ENCODE measurements at places on chromosomes 2 and 18.
A peak's percentile ranks its signal among the peaks of the same experiment; 100 is the strongest.

DNA sequence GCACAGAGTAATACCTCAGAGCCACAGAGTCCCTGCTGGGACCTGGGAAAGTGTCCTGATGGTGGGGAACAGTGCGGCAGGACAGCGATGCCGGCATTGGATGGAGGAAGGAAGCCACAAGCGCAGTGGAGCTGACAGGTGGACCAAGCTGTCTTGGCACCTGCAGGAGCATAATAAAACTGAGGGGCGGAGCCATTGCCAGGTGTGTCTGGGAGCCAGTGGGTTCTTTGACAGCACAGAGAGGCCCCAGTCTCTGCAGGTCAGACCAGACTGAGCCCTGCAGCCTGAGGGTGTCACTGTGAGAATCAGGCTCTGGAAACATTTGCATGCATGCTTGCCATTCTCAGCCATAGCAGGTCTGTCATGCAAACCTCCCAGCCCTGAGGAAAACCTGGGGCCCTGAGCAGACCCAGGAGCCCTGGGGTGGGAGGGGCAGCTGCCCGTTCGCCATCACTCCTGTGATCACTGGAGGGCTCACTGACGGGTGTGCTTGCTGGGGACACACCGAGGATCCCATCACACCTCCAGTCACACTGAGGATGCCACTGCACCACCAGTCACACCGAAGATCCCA is 210.5 kb upstream of the HDAC4 start:
- DNase-seq = no peak

DNA sequence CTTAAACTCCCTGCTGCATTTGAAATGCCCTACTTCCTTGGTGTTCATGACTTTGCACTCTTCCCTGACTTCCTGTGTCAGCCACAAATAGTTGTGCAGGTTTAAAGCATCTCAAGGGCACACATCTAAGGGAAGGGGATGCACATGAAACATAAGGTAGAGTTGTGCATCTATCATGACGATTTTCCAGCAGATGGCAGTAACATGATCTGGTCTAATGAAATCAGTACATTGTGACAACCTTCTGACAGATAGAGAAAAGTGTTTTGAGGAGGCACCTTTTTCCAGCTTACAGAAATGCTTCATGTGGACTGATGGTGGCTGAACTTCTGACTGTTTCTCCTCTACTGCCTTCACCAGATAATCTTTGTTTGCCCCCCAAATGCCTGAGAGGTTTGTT is 238.9 kb downstream of the XIRP2 start:
- no peak for DNase-seq

DNA sequence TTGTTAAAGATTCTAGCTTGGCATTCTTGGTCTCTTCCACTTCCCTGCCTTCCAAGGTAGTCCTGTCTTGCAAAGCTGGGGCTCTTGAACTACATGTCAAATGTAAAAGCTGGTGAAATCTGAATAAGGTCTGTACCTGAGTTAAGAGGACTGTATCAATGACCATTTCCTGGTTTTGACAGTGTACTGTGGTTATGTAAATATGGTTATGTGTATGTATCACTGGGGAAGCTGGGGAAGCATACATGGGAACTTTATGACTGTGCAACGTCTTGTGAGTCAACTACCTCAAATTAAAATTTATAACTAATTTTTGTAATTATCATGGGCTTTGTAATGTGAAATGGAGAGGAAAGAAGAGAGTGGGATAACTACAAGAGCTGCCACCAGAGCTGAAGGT is 81.7 kb downstream of the COL4A4 start:
- DNase-seq = no peak

GRCh38 chr18:58476022-58476421 is 152.9 kb downstream of the ALPK2 start:
- DNase-seq = no peak

GRCh38 chr2:11940121-11940743 is 193.8 kb downstream of the LPIN1 start:
- no peak for DNase-seq

DNA sequence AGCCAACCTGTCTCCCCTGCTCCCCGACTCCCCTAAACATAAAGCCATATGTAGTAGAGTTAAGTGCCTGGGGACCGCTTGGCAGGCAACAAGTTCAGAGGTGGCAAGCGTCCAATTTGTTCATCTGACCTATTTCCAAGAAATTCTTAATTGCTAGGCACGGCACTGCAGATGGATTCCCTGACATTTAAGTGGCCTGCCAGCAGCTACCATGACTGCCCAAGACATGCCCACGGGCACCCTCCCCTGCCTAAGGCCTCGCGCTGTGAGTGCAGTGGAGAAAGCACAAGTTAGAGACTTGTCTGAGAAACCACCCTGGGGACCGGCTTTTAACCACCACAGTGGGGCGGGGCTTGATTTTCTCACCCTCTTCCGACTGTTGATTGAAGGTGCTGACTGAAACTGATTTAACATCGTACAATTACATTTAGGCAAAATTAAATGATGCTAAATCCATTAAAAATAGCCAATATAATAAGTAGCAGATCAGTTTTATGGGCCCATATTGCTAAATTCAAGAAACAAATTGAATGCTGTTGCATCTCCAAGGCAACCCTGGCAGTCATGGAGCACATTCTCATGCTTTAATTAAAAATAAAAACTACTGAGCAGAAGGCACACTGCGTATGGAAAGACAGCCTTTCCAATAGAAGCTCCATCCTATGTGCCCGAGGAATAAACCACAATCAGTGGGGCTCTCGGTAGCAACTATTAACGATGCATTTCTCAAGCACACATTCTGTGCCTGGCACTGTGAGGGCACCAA is 163.6 kb upstream of the ACAA2 start:
- DNase-seq = no peak

GRCh38 chr2:109486711-109487535 is 126.8 kb downstream of the SEPTIN10 start:
- no peak for DNase-seq

DNA sequence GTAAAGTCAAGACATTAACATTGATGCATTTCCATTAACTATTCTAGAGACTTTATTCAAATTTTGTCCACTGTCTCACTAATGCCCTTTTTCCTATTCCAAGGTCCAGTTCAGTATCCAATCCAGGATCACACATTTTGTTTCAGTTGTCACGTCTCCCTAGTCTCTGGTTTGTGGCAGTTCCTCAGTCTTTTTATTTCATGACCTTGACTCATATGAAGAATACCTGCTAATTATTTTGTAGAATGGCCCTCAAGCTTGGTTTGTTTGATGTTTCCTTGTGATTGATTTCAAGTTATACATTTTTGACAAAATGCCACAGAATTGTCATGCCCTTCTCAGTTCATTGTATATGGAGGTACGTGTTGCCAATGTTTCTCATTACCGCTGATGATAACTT is 145.2 kb downstream of the FHOD3 start:
- no peak for DNase-seq

DNA sequence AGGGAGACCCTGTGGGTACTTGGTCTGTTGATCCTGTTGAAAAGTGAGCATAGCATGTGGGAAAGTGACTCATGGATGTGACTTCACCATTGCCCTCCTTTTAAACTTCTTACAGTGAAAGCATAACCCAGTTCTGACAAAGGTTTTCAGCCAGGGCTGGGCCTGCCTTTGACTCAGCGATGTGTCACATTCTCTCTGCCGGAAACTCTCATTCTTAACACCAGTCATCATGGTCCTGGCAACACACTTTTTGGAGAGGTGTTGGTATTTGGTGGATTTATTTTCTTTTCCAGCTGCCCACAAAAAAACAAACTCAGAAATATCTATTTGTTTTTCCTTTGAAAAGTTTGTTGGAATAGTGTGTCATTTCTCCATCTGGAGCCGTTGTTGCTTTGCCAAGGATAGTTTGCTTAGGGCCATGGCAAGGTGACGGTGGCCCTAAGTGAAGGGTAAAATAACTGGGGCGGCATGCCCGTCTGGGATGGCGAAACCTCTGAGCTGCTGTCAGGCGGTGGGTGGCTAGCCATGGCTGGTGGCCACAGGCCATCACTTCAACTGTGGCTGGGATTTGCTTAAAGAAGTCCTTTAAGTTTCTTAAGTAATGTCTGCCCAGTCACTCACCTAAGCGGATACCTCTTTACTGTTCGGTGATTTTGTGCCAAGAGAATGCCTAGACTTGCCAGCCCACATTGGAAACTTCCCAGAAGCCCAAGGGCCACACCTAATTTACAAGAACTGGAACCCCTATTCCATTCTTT is 123.3 kb downstream of the LTBP1 start:
- DNase-seq = peak; percentile 56

GRCh38 chr2:35989503-35989902 is 366.1 kb upstream of the CRIM1 start:
- DNase-seq = no peak

- no peak for DNase-seq
These were observed 1.4 kb upstream of the ZFP36L2 start for GRCh38 chr2:43227830-43228281.

DNA sequence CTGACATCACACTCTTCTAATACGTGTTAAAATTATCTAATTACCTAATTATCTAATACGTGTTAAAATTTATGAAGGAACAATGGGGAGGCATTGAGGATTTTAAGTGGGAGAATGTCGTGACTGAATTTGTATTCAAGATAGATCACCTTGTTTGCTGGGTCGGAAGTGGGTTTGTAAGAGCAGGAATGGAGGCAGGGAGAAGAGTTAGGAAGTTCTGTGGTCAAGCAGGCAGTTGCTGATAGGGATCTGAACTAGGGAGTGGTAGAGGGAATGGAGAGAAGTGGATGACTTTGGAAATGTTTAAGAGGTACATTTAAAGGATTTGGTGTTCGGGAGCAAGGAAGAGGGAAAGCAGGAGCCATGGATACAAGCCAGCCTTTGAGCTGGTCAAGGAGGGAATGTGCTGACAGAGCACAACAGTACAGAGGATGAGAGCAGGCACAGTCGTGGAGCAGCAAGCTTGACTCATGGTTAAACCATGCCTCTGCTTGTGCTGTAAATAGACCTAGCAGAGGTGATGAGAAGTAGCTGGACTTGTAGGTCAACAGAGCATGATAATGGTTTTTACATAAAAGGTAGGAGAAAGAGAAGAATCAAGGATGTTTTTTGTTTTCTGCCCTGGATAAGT is 16.2 kb downstream of the IL18RAP start:
- DNase-seq = no peak

GRCh38 chr2:237180987-237181386 is 95.3 kb downstream of the COPS8 start:
- peak; percentile 82 for DNase-seq

- no peak for DNase-seq
These were observed 86.8 kb upstream of the CBLN2 start for GRCh38 chr18:72630991-72631390.

- DNase-seq = no peak
These were observed 20.5 kb upstream of the ZNF516 start for GRCh38 chr18:76515576-76515975.

DNA sequence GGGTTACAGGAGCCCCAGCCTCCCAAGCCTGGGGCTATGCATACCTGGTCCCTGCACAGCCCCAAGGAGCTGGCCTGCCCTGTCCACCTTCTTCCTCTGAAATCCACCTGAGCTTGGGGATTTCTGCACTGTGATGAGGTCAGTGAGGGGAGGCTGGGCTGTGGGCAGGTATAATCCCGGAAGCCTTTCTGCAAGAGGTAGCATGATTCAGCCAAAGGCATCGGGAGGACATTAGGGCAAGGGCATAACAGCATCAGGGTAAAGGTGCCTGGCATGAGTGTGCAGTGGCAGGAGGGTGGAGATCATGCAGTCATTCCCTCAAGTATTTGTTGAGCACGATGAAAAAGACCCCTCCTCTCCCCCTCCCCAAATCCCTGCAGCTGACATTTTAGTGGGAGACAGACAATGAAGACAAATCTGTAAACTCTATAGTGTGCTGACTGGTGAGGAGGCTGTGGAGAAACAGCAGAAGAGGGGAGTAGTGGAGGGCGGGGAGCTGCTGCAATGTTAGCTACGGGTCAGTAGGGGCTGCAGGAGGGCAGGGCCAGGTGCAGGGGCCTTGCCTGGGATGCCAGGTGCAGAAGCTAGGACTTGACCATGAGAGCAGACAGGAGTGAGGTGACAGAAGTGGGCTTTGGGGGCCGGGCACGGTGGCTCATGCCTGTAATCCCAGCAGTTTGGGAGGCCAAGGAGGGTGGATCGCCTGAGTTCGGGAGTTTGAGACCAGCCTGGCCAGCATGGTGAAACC is 18.7 kb downstream of the ZFP36L2 start:
- DNase-seq = peak; percentile 23

- DNase-seq = no peak
These were observed 276.0 kb downstream of the LRRTM1 start for GRCh38 chr2:80028584-80028983.

DNA sequence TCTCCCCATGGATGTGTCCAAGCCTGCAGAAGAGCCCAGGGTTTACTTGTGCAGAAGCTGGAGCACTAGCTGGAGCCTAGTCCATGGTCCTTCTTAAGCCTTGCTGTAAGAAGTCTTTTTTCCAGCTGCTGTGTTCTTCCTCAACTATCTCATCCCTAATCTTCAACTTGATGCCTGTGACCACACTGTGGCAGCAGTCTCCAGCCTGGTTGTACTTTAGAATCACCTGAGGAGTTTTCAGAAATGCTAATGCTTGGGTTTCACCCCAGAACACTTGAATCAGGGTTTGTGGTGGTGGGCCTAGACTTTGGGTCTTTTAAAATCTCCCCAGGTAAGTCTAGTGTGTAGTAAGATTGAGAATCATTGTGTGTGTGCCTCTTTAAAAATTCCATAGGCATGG is 173.6 kb downstream of the ADCYAP1 start:
- no peak for DNase-seq

GRCh38 chr18:56990678-56991077 is 156.2 kb upstream of the BOD1L2 start:
- no peak for DNase-seq

DNA sequence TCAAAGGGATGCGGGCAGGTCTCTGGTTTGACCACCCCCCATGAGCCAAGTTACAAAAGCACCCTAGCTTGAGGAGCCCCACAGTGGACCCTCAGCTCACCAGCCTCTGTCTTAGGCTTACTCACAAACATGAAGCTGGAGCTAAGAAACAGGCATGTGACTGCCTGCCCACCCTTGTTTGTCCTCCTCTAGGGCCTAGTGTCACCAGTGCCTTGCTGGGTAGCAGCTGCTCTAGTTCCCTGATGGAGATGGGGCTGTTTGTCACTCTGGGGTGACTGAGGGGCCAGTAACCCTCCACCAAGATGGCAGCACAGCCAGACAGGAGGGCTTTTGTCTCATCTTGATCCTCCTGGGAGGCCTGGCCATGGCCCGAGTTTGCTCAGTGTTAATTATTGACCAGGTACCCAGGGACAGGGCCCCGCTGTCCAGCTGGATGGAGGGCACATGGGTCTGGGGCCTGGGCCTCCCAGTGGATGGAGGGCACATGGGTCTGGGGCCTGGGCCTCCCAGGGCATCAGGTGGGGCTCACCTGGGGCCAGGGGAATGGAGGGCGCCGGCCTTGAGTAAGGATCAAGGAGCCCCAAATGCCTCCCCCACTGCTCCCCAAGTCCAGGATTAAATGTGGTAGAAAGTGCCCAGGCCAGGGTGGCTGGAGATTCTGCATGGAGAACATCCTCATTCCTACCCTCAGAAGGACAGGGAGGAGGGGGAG is 185.9 kb upstream of the HAAO start:
- DNase-seq = no peak

DNA sequence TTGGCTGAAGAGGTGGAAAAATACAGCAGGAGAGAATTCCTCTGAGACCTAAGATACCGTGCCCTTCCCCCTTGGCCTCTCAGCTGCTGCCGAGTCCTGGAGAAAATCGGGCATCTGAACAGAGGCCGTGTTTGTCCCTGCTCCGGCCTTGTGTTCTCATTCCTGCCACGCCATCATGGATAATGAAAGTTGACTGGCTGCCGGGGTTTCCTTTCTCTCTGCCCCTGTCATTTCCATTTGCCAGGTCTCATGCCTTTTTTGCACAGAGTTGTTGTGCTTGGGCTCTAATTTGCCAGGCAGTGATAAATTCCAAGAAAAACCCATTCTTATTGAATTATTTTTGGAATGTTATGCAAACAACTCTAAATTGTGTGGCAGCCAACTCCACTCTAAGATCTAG is 496.9 kb upstream of the TNP1 start:
- DNase-seq = peak; percentile 70
